ENCODE measurements at places on chromosomes 5 and 9.

- DNase-seq = peak; percentile 86
These were observed 23.2 kb downstream of the MAP3K1 start for GRCh38 chr5:56838409-56839039.

GRCh38 chr9:120473608-120474007, 106.4 kb downstream of the CDK5RAP2 start:
- no peak for DNase-seq

DNA sequence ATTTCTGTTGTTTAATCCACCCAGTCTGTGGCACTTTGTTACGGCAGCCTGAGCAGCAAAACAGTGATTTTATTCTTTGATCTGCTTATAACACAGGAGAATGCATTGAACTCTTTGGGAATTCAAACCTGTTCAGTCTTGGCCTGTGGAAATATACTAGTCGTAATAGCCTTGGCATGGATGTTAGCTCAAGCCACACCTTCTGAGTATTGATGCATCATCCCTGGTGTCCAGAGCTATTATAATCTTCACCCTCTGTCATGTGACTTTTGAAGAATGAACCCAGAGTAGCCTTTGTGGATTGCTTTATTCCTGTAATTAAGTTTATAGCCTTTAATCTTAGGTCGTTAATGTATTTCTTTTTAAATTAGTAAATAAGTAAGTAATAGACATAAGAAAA, 50.8 kb upstream of the TEX48 start:
- DNase-seq = no peak

- DNase-seq = no peak
These were observed 181.9 kb downstream of the RGS3 start for GRCh38 chr9:113645227-113645977.

GRCh38 chr5:149271195-149271715, 404 bp upstream of the AFAP1L1 start:
- peak; percentile 39 for DNase-seq

DNA sequence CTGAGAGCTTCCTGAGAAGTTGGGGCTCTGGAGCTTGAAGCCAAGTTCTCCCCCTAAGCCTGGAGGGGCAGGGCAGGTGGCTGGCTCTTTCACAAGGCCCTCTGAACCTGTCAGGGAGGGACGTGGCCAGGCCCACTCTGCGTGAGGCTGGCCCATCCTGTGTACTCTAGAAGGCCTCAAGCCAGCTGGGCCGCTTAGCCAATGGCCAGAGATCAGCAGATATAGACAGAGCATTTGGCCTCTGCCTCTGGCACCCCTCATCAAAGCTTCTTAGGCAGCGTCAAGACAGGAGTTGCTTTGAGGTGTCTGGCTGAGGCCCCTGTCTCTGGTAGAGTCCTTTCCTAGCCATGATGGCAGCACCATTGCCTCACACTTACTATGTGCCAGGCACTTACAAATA, 105.6 kb downstream of the FGF18 start:
- DNase-seq = no peak

- no peak for DNase-seq
These were observed 151.8 kb upstream of the EPB41L4A start for GRCh38 chr5:112570708-112571444.

DNA sequence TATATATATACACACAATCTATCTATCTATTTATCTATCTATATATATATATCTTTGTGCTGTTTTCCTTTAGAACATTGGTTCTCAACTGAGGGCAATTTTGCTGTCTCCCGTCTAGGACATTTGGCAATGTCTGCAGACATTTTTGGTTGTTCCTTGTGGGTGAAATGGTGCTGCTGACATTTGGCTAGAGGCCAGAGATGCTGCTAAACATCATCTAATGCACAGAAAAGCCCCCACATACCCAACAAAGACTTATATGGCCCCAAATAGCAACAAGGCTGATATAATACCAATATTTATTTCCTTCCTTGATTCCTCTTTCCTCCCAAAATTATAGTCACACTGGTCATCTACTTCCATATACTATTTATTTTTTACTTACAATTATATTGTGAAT, 197.5 kb downstream of the TRPM3 start:
- no peak for DNase-seq

DNA sequence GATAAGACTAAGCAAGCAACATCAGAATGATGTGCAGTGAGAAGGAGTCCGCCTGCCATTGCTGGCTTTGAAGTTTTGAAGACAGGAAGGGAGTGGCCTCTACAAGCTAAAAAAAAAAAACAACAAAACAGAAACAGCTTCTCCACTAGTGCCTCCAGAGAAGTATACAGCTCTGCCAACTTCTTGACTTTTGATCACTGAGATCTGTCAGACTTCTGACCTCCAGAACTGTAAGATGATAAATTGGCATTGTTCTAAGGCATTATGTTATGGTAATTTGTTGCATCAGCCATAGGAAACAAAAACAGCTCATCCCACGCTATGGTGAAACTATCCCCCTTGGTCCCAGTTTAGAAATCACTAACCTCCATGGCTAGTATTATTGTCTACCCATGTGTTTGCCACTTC, 131.0 kb upstream of the VCAN start:
- peak; percentile 14 for DNase-seq

GRCh38 chr5:156950716-156951115, 12.3 kb downstream of the TIMD4 start:
- no peak for DNase-seq

GRCh38 chr5:98933445-98934072, 4.8 kb upstream of the CHD1 start:
- DNase-seq = no peak

- no peak for DNase-seq
These were observed 55.9 kb downstream of the MLLT3 start for GRCh38 chr9:20566401-20566800.

- DNase-seq = no peak
These were observed 12.4 kb downstream of the SMAD5 start for GRCh38 chr5:136145030-136145429.

DNA sequence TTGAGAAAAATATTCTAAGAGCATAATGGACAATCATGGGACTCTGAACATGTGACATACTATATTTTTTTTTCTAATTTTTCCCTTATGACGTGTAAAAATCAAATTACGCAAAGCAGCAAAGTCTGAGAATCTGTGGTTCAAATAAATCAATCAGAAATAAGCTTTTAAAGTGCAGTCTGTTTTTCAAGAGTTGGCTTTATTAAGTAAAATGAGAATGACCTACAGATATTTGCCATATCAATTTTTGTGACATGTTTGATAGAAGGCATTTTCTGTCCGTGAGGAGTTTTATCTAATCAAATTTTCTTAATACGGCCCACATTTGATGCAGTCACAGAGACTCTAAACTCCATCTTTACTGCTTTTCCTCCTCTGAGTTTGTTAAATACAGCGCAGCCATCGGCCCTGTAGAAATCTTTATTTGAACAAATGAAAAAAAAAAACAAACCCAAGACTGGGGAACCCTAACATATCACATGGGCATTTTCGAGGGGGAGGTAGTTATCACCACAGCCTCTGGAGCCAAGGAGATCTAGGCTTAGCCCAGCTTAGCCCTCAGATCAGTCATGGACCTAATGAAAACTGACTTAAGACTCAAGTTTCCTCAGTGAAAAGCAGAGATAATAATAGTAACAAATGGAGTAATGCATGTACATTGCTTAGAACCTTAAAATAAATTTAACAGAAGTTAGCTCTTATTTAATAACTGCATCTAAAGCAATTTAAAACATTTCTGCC, 263.6 kb upstream of the C9orf72 start:
- no peak for DNase-seq

GRCh38 chr5:170235876-170236864, 3.4 kb downstream of the C5orf58 start:
- no peak for DNase-seq

GRCh38 chr5:25345240-25345771, 700.5 kb upstream of the CDH10 start:
- no peak for DNase-seq

DNA sequence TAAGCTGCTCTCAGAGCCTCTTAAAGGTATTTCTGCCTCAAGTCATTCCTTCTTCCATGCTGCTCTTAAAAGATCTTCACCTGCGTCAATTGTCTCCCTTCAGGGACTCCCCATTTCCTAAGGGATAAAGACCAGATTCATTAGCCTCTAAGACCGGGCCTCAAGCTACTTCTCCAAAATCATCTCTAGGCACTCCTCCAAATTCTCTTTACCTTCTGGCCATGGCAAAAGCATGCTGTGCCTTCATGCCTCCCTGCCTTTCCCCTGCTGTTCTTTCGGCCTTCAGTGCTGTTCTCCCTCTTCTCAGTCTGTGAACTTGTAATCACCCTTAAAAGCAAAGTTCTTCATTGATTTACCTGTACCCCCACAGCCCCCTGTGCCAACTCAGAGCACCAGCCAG, 4.4 kb downstream of the TMOD1 start:
- no peak for DNase-seq

GRCh38 chr5:80653502-80653901, 950 bp upstream of the MSH3 start:
- no peak for DNase-seq

DNA sequence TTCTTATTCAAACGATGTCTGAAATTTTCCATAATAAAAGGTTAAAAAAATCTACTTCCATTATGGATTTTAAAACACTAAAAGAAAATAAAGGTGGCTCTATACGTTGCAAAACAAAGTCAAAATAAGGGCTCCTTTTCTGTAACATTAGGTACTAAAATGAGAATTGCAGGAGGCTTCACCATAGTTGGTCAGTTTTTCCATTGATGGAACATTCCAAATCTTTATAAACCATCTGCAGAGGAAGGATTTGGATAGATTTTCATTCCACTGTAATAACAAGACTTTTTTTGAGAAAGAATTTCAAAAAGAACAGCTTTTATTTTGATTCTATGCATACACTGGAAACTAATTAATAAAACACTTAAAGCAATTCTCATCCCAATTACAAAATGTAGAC, 145.6 kb downstream of the LURAP1L start:
- DNase-seq = no peak

DNA sequence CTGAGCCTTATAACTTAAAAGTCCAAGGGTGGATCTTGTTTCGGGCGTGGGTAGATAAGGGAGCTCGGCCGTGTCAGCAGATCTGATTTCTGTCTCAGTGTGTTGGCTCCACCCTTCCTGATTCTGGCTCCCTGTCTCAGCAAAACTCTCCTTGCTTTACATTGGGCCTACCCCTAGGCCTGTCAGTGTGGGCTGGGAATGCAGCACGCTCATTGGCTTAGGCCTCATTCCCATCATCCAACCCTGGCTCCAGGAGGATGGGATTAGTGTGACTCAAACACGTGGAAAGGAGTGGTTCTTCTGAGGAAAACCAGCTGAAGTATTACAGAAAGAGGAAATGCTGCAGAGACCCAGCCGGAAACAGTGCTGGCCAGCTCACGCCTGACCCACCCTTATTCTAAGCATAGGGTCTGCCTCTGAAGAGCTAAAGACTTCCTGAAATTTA, 59.9 kb downstream of the ZFAND5 start:
- DNase-seq = peak; percentile 99

DNA sequence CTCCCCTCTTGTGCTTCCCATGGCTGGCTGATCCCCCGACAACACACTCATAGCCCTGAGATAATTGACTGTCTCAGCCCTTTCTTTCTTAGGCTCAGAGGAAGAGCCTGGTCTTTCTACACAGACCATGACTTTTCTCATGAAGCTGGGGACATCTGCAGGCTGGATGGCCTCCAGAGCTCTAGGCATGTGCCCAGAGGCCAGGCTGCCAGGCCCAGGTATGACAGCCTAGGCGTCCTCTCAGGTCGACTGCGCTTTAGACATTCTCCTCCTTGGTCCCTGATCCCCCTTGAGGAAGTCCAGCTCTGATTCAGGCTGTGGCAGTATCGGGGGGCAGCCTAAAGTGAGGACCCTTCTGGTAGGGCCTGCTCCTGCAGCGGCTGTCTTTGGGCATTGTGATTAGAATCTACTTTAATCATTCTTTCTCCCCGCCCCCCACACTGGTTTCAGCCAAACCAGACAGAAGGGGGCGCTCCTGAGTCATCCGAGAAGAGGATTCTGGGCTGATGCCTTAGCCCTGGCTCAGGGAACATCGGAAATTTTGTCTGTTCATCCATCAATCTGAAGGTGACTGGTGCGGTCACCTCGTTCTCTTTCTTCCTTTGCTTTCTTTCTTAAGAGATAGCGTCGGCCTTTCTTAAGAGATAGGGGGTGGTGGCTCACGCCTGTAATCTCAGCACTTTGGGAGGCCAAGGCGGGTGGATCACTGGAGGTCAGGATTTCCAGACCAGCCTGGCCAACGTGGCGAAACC, 66.5 kb upstream of the HSPA9 start:
- peak; percentile 69 for DNase-seq

GRCh38 chr5:163645421-163646416, 140.3 kb downstream of the MAT2B start:
- DNase-seq = no peak

DNA sequence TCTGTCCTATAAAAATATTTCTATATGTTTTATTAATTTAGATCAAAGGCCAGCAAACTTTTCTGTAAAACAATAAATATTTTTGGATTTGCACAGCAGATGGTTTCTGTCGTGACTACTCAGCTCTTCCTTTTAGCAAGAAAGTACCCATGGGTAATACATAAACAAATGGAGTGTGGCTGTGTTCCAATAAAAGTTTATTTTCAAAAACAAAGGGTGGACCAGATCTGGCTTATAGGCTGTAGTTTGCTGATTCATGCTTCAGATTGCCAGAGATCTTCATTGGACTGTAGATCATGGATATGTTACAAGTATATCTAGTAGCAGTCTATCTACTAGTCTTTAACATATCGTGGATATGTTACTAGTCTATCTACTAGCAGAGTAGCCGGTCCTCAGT, 590.5 kb downstream of the CSNK1G3 start:
- peak; percentile 43 for DNase-seq

DNA sequence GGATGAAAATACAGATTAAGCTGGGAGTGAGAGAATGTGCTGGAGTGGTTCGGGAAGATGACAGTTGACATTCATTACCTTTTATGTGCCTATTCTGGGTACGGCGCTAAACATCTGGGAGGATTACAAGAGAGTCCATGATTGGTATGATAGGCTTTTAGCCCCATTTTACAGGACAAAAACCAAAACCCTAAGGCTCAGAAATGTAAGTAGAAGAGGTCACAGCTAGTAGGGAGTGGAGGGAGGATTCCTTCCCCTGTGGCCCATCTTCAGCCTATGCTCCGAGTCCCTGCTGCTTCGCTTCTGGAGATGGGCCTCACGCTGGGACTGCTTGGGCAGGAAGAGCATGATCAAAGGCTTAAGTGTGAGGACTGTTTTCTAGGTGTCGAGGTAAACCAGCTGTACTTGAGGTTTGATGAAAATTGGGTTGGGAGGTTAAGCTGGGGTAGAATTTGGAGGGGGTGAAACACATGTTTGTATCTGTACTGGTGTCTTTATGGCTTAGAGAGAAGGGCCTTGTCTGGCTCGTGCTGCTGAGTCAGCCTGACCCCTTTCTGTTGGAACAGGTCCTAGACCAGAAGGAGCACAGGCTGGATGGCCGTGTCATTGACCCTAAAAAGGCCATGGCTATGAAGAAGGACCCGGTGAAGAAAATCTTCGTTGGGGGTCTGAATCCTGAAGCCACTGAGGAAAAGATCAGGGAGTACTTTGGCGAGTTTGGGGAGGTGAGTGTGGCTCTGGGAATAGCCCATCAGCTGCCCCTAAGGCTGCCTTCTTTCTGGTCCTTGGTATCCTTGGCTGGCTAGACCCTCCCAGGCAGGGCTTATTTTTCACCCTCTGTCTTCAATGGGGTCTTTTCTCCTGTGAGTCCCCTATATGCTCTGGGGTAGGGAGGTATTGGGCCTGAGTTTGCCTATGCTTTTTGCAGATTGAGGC, 2.1 kb downstream of the HNRNPAB start:
- peak; percentile 60 for DNase-seq

GRCh38 chr5:89443508-89443907, 560.5 kb upstream of the MEF2C start:
- no peak for DNase-seq

- peak; percentile 26 for DNase-seq
These were observed 25.6 kb downstream of the FAM163B start for GRCh38 chr9:133583586-133583985.

GRCh38 chr9:129143031-129143927, 32.1 kb downstream of the PTPA start:
- DNase-seq = peak; percentile 94
